Right kidney (tissue), 9 donors: ENCODE measurements at places on chromosomes 1 and 21.

- DNase-seq = no peak
These were observed 43.2 kb downstream of the NEK2 start for GRCh38 chr1:211632117-211632807.

DNA sequence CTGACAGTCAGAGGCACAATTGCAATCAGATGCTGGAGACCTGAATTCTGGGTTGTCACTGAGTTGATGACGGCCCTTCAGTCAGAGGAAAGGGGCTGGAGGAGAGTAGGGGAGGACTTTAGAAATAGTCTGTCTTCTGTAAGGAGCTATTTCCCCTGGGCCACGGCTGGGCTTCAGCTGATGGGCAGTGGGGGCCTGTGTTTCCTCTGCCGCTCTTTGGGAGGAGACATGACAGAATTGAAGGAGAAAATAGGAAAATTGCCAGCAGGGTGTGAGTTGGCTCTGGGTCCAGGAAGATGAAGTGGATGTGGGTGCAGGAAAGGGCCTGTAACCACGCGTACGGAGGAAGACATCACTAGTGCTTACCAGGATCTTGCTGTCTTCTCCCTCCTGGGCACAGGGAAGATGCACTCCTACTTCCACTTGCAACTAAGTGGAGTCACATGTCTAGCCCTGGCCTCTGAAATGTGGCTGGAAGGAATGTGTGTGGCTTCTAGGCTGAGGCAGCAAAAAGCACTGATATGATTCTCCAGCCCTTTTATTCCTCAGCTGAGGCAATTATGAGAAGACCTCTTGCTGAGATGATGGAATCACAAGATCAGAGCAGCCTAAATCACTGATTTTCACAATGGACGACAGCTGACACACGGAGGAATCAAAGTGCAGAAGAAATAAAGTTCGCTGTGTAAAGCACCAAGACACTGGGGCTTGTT lies 250.0 kb downstream of the GRIK3 start:
- DNase-seq = no peak

DNA sequence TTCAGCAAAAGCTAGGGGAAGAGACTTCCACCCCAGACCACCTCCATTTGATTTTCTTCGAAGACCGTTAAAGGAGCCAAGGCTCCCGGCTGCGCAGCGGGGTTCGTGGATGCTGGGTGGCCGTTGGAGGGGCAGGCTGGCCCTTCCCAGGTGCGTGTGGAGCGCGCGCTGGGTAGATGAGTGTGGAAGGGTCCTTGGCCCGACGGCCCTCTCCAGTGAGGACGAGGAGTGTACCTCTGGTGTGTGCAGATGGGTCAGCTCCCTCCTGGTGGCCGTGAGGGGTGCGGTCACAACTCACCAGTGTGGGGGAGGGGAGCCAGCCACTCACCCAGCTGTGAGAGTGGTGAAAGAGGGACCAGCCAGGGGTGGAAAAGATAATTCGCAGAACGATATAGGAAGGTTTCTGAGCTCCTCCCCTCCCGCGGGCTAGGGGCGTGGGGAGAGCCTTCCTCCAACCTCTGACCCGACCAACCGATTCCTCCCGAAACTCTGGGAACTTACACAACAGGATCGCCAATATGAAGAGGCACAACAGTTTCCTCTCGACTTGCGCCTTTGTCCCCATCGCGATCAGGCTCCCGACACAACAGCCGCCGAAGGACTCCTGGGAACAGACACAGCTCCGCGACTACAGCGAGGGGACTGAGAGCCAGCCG lies at the start of gene F11R:
Gene F11R, minus strand, starts transcription at position 644 of the 656 bp plus-strand sequence. Its CDS starts 79 bp downstream, at position 565.
- peak; percentile 80 for DNase-seq

DNA sequence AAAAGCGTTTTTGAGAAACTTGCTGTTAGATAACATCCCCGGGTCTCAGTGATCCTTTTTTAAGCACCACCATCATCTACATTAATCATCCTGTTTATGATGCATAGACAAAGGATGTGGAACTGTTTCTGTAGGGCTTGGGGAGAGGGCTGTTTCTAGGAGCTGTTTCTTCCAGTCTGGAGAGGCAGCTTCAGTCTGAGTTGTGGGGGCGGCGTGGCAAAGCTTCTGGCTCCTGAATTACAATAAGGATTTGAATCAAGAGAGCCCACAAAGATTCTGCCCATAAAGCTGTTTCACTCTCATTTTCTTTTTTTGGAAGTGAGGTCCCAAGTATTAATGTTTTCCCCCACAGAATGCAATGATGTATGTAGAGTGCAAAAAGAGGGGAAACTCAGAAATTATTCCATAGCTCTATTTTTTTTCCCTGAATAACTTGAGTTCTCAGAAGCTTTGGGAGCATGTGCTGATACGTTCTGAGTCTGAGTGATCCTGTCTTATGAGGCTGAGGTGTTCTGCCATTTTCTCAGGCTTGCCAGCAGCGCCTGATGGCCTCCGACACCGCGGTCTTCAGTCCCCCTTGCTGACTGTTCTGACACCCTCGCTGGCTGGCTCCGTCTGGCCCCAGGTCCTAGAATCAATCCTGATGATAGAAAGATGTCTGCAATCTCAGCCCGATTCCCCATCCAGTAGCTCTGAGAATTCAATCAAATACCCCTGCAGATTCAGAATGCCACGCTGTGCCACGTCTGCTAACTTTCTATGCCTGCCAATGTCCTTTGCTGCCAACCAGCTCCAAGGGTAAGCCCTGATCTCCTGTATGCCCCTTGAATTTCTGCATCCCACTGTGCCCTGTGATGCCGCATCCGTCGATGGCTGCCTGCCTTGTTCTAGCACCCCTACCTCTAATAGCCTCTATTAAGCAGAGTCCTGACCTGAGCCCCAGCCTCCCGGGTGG lies 92.4 kb upstream of the AKT3 start:
- DNase-seq = no peak

- DNase-seq = no peak
These were observed 19.1 kb upstream of the MYOG start for GRCh38 chr1:203104789-203105390.

DNA sequence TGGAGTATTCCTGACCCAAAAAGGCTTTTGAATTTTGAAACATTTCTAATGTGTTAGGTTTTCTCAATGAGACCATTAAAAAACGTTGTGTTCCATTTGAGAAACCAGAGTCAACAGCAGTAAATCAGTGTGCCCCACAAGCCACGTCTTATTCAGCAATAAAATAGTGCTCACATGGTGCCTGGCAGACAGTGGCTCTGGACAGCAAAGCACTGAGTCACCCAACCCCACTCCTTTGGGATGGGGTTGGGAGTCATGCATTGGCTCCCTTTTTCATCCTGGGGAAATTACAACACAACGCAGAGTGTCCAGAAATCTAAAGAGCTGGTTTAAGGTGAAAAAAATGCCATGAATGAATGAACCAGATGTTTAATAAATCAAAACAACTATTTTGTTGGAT lies 46.5 kb downstream of the KCNJ15 start:
- DNase-seq = no peak

DNA sequence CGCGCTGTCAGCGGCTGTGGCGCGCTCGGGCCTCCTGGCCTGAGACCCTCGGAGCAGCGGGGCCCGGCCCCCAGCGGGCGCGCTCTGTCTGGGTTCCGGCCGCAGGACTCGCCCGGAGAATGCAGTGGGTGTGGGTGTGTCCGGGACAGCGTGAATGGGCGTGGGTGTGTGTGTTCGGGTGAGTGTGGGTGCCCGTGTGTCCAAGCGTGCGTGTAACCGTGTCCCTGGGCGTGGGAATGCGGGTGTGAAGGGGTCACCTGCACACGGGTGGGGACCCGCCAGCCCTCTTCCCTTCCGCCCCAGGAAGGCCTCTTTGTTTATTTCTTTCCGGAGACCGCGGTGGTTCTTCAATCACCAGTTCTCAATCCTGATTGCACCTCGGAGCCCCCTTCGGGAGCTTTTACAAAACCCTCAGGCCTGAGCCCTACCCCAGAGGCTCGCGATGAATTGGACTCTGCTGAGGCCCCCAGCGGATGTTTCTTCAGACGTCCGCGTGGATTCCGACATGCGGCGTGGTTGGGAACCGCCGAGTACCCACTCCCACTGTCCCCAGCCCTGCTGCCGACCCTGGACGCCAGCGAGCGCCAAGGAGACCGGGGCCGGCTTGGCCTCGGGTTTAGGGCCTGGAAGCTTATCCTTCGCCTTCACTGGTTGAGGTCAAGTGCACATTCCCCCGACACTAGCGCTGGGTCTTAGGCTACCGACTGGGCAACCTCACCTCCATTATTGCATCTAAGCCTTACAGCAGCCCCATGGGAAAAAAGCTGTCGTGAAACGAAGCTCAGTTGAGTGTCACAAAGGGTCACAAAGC lies 19.3 kb downstream of the SERTAD4 start:
- peak; percentile 75 for DNase-seq
